ENCODE measurements at places on chromosomes 6 and 20.

GRCh38 chr20:10239954-10240353 is 21.3 kb downstream of the SNAP25 start:
- DNase-seq, result no peak

GRCh38 chr6:129683601-129684322 is 26.2 kb downstream of the ARHGAP18 start:
- DNase-seq, result no peak

DNA sequence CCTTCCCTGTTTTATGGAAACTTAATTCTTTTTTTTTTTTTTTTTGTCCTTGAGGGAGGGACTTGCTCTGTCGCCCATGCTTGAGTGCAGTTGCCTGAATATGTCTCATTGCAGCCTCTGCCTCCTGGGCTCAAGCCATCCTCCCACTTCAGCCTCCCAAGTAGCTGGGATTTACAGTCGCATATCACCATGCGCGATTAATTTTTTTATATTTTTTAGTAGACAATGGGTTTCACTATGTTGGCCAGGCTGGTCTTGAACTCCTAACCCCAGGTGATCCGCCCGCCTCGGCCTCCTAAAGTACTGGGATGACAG is 654 bp downstream of the TMEM14C start:
- DNase-seq, result no peak

DNA sequence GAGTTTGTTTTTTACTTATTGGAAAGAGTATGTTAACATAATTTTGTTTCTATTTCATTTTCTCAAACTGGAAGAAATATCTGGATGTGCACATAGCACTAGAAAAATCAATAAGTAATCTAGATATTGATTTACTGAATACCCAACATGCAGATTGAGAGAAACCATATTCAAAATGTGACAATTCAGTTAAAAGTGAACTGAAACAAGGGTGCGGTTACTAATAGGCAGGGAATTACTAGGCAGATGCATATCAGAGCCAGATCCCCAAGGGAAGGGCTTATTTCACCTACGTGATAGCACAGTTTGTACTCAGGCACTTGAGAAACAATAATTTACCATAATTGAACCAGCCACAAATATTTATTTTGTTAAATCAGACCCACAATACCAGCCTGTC is 493.1 kb upstream of the FLRT3 start:
- DNase-seq, result no peak

GRCh38 chr6:106924694-106925523 is 49.6 kb downstream of the CD24 start:
- DNase-seq, result no peak

- DNase-seq, result peak; percentile 89
These were observed 3.1 kb downstream of the ARMC12 start for GRCh38 chr6:35739645-35740524.

GRCh38 chr6:5766260-5766659 is 240.5 kb downstream of the NRN1 start:
- no peak for DNase-seq

DNA sequence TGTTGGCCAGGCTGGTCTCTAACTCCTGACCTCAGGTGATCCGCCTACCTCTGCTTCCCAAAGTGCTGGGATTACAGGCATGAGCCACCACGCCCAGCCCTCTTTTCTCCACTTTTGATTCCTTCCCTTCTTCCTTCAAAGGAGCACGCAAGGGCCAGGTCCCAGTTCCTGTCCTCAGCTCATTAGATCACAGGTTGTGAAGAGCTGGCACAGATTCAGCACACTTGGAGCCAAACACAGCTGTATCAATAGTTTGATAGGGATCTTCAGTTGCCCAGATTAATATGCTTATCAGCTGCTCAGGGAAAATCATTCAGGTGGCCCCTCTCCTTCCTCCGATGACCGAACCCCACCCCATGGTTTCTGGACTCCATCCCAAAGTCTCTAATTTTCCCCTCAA is 14.4 kb upstream of the SLC22A23 start:
- DNase-seq, result no peak

DNA sequence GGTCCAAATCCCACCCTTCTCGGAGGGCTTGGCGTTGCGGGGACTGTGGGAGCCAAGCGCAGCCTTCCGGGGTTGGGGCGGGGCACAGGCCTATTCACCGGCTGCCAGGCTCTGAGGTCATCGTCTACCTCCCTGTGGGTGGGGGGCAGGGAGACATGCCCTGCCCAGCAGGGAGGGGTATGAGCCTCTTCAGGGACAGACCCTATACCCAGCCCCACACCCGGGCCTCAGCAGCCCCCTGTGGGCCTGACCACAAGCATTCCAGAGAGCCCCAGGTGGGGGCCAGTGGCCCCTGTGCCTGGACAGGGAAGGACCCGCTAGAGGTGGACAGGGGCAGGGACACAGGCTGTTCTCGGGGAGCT is 11.6 kb downstream of the LAMA5 start:
- DNase-seq, result peak; percentile 43

DNA sequence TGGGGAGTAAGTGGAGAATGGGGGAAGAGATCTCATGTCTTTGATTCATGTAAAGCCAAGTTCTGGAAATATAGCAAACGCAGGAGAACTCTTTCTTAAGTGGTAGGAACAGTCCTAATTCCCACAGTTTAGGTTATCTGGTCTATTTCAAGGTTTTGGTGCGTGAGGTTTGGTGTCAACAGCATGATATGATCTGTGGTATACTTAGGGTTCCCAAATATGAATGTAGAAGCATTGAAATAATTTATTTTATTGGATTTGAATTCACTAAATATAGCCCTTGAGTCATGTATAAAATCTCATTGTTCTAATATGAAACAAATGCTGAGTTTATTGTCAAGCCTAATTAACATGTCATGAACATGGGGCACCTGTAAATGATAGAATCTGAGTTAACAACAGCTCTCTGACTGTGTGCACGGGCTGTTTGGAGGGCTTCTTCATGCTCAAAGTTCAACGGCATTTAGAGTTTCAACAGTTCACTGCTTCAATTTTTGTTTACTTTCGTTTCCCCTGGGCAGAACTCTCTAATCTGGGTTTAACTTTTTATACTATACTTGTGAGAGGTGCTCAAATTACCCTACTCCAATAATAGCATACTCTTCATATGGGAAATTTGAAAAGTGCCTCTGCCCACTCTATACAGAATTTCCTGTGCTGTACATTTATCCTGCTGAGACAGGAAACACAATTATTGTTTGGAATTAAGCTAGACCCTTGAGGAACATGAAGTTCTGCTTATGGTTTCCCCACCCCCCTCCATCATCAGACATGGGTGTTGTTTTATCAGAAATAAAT is 236.3 kb upstream of the ZNF217 start:
- DNase-seq, result no peak

- DNase-seq, result no peak
These were observed 49.9 kb downstream of the CLIC5 start for GRCh38 chr6:45965792-45966191.

DNA sequence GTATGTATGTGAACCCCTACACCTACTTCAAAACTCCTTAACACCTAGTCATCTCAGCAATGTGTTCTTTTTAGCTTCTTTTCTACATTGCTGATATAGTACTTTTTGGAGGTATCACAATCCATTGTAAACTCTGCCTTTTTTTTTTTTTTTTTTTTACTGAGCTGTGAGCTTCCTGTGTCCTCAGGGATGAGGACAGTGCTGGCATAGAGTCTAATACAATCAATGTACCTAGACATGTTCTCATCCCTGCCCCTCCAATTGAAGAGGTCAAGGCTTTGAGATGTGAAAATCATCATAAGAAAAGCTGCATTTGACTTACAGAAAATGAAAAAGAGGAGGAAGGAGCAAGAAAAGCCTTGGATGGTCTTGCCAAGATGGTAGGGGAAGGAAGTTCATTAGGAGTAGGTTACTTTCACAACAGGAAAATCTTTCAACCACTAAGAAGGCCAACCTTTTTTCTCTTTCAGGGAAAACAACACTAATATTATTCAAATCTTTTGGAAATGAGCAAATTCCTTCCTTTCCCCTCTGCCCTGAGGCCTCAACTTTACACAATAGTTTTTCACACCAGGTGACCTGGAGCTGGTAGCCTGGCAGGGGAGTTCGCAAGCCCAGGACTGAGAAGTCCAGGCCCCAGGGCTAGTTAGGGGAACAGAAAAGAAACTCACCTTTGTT is 2.8 kb upstream of the JARID2 start:
- peak; percentile 31 for DNase-seq

DNA sequence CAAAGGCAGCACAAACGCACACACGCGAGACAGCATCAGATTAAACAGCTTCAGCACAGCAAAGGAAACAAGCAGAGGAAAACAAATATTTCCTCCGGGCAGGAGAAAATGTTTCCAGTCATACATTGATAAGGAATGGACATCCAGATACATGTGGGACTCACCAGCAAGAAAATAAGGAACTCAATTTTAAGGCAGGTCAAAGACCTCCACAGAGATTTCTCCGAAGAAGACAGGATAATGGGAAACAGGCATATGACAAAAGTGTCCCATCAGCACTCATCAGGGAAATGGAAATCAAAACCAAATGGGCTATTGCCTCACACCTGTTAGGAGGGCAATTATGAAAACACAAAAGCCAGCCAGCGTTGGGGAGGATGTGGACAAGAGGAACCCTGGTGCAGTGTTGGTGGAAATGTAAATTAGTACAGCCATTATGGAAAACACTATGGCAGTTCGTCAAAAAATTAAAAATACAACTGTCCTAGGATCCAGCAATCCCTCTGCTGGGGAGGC is 9.7 kb upstream of the SLCO4A1 start:
- no peak for DNase-seq

GRCh38 chr6:4817551-4817950 is 41.3 kb downstream of the CDYL start:
- DNase-seq, result no peak

DNA sequence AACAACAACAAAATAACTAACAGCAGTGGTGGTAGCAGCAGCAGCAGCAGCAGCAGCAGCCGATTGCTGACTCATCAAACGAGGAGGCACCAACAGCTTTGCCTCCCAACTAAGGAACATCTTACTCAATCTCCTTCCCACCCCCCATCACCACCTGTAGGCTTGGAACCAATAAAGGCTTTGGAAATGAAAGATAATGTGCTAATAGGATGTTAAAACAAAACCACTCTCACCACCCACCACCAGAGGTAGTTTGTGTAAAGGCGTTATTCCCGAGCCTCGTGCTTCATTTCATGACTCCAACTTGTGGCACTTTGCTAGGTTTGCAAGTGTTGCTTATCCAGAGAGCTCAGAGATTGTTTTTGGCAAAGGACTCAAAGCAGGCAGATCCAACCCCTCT is 346.5 kb downstream of the CD83 start:
- peak; percentile 16 for DNase-seq

GRCh38 chr6:115766745-115767462 is 293.8 kb downstream of the FRK start:
- peak; percentile 64 for DNase-seq

- DNase-seq, result no peak
These were observed 176.5 kb downstream of the SLC16A10 start for GRCh38 chr6:111263837-111264236.

DNA sequence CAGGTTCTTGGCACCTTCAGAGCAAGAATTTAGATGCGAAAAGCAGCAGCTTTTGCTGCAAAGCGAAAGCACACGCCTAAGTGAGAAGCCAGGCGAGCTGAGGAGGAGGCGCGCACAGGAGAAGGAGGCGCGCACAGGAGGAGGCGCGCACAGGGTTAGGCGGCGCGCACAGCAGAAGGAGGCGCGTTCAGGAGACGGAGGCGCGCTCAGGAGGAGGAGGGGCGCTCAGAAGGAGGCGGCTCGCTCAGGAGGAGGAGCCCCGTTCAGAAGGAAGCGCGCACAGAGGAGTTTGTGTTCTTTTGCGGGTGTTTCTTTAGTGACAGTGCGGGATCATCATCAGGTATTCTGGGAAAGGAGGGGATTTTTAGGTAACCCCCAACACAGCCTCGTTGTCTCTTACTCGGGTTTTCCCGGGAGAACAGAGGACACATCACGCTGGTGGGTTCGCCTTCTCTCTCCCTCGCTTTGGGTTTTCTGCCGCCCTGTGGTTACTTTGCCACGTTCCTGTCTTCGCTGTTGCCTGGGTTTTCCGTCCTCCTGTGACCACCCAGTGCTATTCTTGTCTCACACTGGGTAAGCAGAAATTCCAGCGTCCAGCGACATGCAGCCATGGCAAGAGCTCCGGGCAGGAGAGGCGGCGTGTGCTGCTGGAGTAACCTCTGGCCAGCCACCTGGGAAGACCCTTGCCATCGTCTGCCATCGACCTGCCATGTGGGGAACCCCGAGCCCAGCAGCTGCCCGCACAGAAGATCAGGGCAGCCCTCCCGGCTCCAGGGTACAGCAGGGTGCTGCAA is 47.0 kb downstream of the WDR27 start:
- no peak for DNase-seq

DNA sequence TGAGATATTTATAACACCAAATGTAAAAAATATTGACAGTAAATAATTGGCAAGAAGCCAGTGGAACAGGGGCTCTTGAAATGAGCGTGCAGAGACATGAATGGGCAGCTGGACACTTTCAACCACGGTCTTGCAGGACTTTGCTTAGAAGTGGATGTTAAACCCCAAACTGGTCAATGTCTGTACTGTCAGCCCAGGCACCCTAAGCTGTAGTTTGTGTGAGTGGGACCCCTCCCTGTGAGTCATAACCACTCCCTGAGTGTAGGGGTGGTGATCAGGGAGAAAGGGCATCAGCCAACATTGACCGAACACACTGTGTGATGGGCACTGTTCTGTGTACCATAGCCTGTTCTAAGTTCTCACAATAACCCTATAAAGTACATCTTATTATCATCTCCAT is 108.6 kb downstream of the FIG4 start:
- no peak for DNase-seq

- no peak for DNase-seq
These were observed 184.4 kb upstream of the ZNF217 start for GRCh38 chr20:53778041-53778516.

GRCh38 chr6:72216222-72217068 is 330.1 kb downstream of the RIMS1 start:
- no peak for DNase-seq

- no peak for DNase-seq
These were observed 22.2 kb downstream of the XRN2 start for GRCh38 chr20:21325296-21325695.

DNA sequence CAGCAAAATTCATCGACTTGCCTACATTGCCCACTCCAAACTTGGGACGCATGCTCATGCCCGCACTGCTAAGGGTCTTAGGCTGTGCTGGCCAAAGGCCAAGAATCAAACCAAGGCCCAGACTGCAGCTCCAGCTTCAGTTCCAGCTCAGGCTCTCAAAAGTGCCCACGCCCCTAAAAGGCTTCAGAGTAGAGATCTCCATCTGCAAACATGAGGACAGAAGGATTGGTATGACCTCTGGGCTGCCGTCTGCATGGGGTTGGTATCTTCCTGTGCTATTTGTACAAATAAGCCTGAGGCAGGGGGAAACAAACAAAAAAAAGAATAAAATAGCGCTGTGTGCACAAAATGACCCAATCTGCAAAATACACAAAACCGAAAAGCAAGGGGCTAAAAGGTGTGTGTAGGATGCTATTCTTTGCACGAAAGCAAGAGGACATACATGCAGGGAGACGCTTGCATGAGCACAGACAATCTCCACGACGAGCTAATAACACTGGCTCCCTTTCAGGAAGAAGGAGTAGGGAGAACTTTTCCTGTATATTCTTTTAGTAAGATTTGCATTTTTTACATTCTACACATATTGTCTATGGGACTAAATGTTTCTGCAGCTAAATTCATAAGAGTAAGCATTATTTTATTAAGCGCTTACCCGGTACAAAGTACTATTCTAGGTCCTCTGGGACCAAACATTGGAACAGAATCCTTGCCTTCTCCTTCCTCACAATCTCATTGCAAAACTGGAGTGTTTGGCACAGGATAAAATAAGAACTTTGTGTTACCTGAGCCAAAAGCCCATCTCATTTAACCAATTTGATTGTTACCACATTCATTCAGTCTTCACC is 33.1 kb downstream of the ATP9A start:
- no peak for DNase-seq
